ENCODE measurements at places on chromosomes 1 and 21.

DNA sequence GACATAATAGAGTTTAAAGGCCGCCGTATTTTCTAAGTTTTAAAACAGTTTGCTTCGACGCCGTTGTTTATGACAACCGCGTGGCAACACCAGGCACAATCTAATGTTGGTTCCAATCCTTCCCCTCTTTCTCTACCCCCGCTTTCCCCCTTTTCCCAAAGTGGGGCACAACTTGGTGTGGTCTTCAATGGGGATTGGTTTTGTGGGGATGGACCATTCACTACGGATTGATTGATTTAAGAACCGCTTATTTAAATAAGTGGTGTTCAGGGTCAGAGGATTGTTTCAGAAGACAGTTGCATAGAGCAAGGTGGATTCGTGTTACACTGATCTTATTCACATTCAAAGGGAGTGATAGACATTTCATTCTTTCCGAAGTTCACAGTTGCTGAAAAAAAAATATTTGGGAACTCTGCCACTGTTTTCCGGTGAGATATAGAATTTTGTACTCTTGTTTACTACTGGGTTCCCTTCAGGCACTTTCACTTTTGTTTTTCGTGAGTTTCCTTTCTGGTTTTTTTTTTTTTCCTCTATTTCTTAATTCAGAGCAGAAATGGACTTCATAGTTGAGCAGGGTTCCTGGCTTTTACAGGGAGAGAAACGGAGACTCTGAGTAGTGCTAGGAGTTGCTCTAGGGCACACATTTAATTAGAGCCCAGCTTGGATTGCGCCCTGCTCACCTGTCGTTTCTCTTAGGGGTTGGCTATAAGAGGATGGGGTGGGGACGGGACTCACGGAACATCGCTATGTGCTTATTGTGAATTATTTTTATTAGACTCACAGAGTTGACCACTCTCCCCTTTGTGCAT, 79.6 kb upstream of the AK4 start:
- DNase-seq: no peak

DNA sequence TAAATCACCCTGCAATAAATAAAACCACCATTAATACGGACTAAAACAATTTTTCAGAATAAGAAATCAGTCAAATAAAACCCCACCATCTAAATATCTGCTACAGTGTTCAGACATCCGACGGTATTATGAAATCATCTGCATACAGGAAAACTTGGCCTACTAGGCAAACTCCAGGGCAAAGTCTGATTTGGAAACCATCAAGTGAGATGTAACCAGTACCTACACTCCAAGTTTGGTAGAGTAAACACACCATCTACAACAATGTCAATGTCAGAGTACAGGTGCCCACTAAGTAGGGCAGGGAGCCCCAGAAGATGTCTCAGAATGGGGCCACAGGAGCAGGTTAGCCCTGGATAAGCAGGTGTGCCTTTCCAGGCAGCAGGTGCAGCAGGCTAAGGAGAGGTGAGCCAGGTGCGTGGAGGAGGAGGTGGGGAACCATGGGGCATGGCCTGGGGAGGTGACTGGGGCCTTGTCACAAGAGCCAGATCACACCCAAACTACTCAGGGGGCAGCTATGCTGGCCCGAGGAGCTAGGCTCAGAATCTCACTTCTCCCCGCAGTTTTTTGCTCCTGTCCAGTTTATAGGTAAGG, 59.6 kb downstream of the CAPZB start:
- DNase-seq: no peak

GRCh38 chr1:214327514-214327913, 46.6 kb downstream of the SMYD2 start:
- no peak for DNase-seq

DNA sequence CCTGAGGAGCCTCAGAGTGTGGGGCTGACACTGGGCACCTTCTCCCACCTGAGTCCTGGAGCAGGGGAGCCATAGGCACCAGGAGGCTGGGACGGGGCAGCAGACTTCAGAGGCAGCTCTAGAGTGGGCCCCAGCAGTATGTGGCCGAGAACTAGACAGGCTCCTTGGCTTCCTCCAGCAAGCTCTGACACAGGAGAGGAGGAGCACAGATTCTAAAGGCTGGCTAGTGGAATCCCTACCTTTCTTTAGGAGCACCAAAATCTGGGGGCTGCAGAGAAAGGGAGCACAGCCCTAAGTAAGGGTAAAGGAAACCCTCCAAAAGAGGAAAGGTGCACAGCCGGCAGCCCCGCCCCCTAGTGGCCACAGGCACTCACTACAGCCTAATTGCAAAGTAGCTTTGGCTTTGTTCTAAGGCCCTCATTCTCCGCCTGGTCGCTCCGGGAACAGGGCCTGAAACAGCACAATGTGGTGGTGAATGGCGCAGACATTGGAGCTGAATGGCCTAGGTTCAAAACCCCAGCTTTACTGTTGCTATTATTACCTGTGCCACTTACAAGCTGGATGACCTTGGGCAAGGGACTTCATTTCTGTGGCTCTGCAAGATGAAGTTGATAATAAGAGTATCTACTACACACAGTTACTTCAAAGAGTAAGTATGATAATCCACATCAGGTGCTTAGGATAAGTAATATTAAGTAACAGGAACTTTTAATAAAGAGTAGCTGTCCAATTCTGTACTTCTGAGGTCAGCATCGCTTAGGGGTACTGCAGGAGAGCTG, 8.8 kb upstream of the GUCA2A start:
- DNase-seq: peak; percentile 41

GRCh38 chr21:44778499-44778911, 23.1 kb downstream of the UBE2G2 start:
- no peak for DNase-seq

GRCh38 chr1:101587741-101588140, 350.9 kb downstream of the S1PR1 start:
- no peak for DNase-seq

GRCh38 chr1:111015222-111015621, 51.5 kb upstream of the LRIF1 start:
- no peak for DNase-seq

DNA sequence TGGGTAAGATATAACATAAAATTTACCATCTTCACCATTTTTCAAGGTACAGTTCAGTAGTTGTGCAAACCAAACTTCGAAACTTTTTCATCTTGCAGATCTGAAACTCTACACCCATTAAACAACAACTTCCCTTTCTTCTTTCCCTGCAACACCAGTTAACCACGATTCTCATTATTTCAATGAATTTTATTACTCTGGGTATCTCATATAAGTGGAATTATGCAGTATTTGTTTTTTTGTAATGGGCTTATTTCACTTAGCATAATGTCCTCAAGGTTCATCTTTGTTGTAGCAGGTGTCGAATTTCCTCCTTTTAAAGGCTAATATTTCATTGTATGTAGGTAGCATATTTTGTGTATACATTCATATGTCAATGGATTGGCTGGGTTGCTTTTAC, 146.1 kb downstream of the SPATA46 start:
- no peak for DNase-seq

GRCh38 chr1:81912383-81912782, 111.6 kb downstream of the ADGRL2 start:
- no peak for DNase-seq

GRCh38 chr1:24410750-24411149, 2.8 kb downstream of the STPG1 start:
- DNase-seq: no peak

- no peak for DNase-seq
Measured at GRCh38 chr1:10504249-10504648, 29.5 kb downstream of the PEX14 start.

- no peak for DNase-seq
Measured at GRCh38 chr1:24964811-24965570, 34.9 kb upstream of the RUNX3 start.

- no peak for DNase-seq
Measured at GRCh38 chr1:29784276-29785136, 548.2 kb downstream of the PTPRU start.

GRCh38 chr1:179082333-179082998, 596 bp downstream of the TOR3A start:
- DNase-seq: no peak

- no peak for DNase-seq
Measured at GRCh38 chr1:165912638-165913037, 85.2 kb downstream of the UCK2 start.

GRCh38 chr1:47452426-47452825, 14.6 kb downstream of the FOXD2 start:
- DNase-seq: no peak

- DNase-seq: no peak
Measured at GRCh38 chr1:232328486-232329102, 301.3 kb downstream of the SIPA1L2 start.

- DNase-seq: no peak
Measured at GRCh38 chr1:78387871-78388270, 102.9 kb upstream of the PTGFR start.

GRCh38 chr1:153392258-153392657, 1.4 kb upstream of the S100A8 start:
- DNase-seq: no peak

GRCh38 chr1:63023171-63023570, 239.2 kb downstream of the ATG4C start:
- no peak for DNase-seq

DNA sequence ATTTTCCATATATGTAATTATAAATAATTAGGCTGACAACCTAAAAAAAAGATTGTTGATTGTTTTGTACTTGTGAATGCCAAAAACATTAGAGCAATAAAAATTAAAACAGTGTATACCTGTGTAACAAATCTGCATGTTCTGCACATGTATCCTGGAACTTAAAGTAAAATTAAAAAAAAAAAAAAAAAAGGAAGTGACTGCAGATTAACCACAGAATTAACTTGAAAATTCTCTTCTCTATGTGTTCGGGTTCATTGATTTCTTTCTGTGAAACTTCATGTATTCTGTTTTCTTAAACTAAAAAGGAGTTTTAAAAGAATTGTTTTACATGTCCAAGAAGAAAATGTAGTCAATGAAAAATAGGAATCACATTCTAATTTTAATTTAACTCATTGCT, 95.7 kb downstream of the FASLG start:
- DNase-seq: no peak

GRCh38 chr1:56933606-56934005, 32.2 kb downstream of the C8B start:
- DNase-seq: no peak

GRCh38 chr1:220342853-220343252, 70.6 kb upstream of the RAB3GAP2 start:
- no peak for DNase-seq
